Fibroblast of villous mesenchyme (primary cell): ENCODE measurements at places on chromosomes 11 and 22.
A peak's percentile ranks its signal among the peaks of the same experiment; 100 is the strongest.

DNA sequence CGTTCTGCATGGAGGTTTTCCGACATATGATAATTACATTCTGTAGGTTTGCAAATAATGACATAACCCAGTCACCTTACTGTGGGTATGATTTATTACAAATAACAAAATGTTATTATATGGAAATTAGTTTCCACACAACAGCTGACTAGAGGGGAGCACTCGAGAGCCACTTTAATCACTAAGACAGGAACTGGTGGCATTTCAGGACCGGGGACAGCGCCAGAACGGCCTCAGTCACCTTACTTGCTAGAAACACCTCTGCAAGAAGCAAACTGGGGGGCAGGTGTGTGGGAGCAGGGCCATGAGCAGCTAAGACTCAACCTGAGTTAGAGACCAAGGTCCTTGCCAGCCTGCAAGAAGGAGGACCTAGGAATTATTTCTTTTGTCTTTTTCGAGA is 199.9 kb downstream of the DSCAML1 start:
- DNase-seq: peak; percentile 43

GRCh38 chr11:126225295-126225665 is 13.7 kb downstream of the FAM118B start:
- DNase-seq: no peak

DNA sequence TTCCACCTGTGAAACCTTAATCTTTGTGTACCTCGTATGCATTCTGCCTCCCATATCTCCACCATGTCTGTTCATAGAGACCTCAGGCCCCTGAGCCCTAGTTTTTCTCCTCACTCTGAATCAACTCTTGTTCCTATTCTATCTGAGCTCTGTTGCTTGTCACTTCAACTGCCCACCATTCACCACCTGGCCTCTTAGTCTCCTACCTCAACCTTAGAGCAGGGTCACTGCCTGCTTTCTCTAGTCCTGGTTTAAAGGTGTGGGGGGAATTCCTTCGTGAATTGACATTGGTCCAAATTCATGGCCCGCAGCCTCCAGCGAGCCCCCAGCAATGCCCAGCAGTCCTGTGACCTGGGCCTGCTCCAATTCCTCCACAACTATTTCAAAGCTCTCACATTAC is 39.4 kb upstream of the TUB start:
- no peak for DNase-seq

DNA sequence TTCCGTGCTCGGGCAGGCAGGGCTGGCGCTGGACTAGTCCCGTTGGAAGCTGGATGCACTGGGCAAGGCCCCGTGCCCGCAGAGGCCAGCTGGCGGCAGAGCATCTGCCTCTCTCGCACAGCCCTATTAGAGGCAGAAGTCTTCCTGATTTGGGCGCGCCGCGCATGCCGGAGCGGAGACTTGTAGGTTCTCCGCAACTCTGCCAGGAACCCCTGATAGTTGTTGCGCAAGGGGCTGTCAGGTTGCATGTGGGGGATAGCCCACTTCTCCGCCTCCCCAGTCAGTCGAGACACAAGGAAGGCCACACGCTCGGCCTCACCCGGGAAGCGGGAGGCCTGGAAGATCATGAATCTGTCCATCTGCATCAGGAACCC is 1.2 kb downstream of the RTL6 start:
- DNase-seq: no peak

GRCh38 chr22:38049812-38050619 is 7.2 kb upstream of the PICK1 start:
- DNase-seq: no peak

GRCh38 chr11:116217006-116217405 is 555.8 kb downstream of the BUD13 start:
- DNase-seq: peak; percentile 43

DNA sequence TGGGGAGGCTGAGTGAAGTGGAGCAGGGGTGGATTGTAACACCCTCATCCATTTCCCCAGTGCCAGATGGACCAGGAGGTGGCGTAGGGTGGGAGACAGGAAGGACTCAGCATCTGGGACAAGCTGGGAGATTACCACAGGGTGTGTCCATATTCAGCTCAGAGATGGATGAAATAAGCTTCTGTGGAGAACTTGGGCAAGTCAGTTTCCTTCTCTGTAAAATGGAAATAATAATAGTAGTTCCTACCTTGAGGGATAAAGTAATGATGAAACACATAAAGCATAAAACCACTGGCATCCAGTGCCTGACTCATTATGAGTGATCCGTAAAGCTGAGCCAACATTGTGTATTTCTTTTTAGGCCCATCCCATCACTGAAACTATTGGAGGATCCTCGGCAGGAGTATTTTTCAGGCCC is 607 bp upstream of the ROBO4 start:
- peak; percentile 67 for DNase-seq

DNA sequence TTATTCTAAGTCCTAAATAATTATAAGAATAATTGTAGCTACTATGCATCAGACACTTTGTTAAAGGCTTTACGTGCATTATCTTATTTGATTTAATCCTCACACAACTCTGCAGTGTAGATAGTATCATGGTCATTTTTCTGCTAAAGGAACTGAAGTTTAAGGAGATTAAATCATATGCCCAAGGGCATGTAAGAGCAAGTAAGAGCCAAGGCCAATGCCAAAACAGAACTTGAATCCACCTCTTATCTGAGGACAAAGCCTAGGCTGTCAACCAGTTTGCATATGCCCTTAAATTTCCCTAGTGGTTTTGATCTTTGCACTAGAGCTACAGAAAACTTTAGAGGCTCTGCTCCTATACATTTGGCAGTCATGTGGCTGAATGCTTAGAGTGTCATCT is 65.6 kb upstream of the OR5AK2 start:
- no peak for DNase-seq

- DNase-seq: no peak
These were observed 230.2 kb upstream of the B3GAT1 start for GRCh38 chr11:134642206-134642605.

- DNase-seq: no peak
These were observed 87.6 kb upstream of the LINC01488 start for GRCh38 chr11:69393865-69394233.

DNA sequence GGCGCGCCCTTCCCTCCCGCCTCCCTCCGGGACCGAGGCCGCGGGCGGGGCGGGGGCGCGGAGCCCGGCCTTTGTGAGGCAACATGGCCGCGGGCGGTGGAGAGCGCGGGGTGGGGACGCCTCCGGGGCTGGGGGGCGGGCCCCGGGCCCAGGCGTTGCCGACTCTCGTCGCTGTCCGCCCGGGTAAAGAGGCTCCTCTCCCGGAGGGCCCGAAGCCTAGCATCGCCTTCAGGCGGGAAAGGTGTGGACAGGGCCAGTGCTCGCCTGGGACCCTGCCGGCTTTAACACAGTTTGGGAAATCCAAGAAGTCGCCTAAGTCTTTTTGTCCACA is 369 bp downstream of the DGCR8 start:
- DNase-seq: peak; percentile 55

- DNase-seq: no peak
These were observed 797 bp downstream of the STARD10 start for GRCh38 chr11:72793076-72793424.

- DNase-seq: no peak
These were observed 5.1 kb downstream of the MPZL3 start for GRCh38 chr11:118247041-118247440.

GRCh38 chr11:77442394-77443053 is 31.4 kb downstream of the PAK1 start:
- DNase-seq: no peak

DNA sequence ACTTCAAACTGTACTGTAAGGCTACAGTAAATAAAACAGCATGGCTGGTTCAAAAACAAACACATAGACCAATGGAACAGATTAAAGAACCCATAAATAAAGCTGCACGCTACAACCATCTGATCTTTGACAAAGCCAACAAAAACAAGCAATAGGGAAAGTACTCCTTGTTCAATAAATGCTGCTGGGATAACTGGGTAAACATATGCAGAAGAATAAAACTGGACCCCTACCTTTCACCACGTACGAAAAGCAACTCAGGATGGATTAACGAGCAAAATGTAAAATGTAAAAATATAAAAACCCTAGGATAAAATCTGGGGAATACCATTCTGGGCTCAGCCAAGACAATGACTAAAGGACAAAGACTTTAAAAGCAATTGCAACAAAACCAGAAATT is 201.8 kb upstream of the PGR start:
- no peak for DNase-seq
